NCI-H226 (cell line): ENCODE measurements at places on chromosomes 5 and 9.

- DNase-seq, result peak; percentile 43
Observed at GRCh38 chr5:138725153-138725817, 27.9 kb upstream of the CTNNA1 start.

DNA sequence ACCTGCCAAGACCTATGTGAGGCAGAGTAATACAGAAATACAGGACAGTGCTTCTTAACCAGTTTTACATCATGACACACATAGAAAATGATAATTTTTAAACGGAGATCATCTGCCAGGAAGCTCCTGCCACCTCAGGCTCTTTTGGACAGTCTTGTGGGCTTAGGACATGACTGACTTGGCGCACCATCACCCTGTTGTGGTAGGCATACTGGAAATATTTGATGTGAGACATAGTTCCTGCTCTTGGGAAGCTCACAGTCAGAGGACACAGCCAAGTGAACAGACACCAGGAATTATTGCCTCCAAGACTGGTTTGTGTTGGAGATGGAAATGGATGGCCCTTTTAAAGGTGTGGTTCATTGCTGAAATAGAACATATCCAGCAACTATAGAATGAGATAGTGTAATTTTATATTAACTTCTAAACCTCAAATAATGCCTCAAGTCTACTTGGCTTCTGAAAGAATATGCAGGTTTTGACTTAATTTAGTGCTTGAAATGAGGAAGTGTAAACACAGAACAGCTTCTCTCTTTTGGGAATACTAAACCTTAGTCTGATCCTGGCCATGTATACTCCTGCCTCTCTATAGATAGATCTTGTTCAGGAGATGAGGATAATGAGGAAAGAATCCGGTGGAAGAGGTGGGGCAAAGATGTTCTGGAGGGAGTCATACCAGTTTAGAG lies 19.7 kb downstream of the CPEB4 start:
- DNase-seq, result no peak

- no peak for DNase-seq
Observed at GRCh38 chr5:149872351-149873040, 72.1 kb downstream of the PDE6A start.

DNA sequence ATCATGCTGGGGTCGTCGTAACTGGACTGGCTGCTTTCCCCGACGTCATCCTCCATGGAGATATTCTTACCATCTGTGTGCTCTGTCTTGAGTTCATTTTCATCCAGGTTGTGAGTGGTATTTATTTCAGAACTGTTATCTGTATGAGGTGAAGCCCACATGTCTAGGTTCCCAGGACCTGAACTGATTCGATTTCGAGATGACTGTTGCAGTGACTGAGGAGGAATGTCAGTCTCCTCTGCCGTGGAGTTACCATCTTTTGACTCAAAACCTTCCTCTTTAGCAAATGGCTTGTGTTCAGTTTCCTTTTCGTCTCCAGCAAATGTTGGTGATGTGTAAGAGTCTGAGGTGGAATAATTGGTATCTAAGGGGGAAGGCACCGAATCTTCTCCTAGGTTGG lies 55.2 kb upstream of the PCA3 start:
- no peak for DNase-seq

DNA sequence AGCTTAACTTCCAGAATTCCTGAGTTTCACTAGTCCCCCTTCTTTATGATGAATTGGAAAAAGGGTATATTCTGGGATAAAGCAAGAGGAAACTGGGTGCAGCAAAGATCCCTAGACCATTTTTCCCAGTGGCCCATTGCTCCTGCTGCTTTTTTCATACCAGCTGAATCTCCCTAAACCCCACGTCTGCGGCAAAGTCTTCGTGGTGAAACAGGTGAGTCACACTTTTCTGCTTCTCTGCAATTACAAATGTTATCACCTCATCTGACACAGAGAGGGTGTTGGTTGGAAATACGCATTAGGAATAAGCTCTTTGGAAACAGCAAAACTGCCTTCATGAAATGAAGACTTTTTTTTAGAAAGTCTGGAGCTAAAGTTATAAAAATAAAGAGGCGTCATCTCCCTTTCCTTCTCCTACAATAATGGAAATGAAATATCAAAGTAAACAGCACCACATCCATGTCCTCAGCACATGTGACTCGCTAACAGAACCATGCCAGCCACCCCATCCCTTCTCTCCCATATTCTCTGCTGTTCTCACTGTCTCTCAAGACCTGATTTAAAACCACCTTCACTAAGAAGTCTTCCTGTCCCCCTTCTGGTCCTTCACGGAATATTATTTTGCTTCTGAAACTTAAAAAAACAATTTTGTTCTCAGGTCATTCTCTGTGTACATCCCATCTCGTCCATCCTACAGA lies 39.5 kb upstream of the GLRX start:
- DNase-seq, result peak; percentile 76

DNA sequence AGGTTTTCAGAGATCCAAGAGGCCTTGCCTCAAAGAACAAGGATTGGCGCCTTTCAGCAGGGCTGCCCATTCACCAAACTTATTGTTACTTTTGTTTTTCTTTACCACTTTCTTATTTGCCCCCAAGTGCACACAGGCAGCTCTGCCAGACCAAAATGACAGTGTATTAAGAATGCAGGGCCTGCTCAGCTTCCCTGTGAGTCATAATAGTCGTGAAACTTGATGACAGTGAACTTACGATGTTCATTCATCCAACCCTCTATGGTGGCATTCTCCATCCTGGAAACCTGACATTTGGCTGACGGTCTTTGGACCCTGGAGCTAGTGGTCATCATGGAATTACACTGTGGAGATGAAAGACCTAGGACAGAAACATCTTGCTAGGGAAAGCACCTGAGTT lies 44.3 kb downstream of the UBE2QL1 start:
- no peak for DNase-seq

DNA sequence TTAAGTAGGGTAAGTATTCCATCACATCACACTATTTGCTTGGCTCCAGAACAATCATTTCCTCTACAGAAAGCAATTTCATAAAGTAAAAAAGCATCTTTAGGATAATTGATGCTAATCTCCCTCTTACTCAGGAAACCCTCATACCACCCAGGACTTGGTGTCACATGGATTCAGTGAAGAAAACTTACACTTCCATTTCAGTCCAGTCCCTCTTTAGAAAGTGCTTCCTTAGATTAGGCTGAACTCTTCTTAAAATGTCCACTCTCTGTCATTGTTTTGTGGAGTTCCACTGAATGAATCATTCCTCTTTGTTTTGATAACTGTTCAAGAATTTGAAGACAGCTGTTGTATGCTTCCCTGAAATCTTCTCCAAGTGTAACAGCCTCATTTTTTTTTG lies 144.0 kb upstream of the ZNF462 start:
- peak; percentile 34 for DNase-seq

- peak; percentile 35 for DNase-seq
Observed at GRCh38 chr5:157046041-157046440, 12.9 kb downstream of the HAVCR1 start.

DNA sequence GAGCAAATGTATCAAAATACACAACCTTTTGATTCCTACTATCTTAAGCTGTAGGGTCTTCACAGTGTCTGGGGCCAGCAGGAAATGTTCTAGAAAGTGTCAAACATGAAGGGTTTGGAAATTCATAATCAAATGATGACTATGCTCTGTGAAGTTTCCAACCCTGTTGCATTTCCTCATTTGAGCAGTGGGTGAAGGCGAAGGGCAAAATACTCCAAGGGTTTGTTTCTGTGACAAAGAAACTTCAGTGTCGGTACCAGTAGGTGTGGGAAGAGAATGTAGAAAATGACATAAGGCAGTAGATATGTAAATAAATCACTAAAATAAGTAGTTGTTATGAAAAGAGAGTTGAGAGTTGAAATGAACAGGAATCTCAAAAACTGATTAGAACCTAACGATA lies 576 bp downstream of the ALDOB start:
- DNase-seq, result no peak

DNA sequence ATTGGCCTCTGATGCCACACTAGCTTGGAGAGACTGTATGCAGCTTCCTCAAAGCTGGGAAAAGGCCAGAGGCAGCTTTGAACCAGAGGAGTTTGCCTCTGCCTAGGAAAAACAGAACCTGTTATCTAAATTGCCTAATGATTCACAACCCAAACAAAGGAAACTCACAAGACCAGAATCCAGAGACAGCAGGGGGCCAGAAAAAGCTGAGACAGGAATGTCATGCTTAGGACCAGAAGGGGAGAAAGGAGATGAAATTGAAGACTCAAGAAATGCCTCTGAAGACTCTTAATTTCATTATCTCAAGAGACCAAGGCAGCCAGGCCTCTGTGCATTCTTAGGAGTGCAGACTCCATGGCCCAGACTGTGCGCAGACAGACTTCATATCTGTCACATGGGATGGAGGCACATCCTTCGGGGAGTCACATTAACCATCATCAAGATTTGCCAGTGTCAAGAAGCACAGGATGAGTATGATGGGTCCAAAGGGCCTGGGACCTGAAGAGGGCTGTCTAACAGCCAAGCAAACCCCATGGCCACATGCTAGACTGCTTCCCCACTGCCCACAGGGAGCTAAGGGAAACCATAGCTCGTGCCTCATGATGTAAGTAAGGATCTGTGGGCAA lies 57.3 kb downstream of the ARSB start:
- DNase-seq, result peak; percentile 86

GRCh38 chr5:61701877-61702602 lies 370.0 kb downstream of the ZSWIM6 start:
- DNase-seq, result no peak

- peak; percentile 43 for DNase-seq
Observed at GRCh38 chr9:16002816-16003215, 450.0 kb downstream of the CCDC171 start.

DNA sequence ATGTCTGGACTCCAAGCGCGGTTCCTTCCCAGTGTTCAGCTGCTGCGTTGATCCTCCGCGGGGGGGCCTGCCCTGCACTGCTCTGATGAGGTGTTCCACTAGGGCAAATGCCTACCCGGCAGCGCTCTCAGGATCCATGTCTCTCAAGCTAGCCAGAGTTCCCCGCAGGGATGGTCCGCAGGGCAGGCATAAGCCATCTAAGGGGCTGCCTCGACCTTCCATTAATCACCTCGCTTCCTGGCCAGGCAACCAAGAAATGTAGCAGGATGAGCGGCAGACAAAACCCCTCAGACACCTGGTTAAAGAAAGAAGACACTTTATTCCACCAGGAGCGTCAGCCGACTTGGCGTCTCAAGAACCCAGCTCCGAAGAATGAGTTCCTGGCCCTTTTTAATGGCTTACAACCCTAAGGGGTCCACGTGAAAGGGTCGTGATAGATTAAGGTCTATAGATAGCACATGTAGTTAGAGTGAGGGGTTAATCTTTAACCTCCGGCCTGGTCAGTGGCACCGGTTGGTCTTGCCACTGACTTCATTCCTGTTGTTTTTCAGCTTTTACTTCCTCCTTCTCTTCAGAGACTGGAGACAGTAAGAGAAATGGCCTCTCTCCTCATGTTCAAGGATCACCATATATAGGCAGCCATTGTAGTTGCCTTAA lies 47.2 kb upstream of the COX7C start:
- no peak for DNase-seq

DNA sequence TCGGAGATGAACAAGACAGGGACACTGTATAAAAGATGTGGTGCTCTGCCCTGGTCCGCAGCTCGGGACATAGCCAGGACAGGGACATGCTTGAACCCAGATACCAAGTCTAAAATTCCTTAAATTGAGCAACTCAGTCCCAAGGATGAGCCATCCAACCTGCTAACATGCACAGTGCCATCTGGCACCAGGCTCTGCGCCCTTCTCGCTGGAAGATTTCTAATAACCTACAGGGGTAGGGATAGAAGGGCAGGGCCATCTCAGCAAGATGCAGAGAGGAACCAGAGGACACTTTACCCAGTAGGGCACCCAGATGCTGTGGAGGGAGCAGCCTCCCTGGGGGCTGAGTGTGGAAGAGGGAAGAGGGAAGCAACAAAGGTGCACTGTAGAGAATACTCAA lies 60.1 kb downstream of the SEMA4D start:
- DNase-seq, result no peak

DNA sequence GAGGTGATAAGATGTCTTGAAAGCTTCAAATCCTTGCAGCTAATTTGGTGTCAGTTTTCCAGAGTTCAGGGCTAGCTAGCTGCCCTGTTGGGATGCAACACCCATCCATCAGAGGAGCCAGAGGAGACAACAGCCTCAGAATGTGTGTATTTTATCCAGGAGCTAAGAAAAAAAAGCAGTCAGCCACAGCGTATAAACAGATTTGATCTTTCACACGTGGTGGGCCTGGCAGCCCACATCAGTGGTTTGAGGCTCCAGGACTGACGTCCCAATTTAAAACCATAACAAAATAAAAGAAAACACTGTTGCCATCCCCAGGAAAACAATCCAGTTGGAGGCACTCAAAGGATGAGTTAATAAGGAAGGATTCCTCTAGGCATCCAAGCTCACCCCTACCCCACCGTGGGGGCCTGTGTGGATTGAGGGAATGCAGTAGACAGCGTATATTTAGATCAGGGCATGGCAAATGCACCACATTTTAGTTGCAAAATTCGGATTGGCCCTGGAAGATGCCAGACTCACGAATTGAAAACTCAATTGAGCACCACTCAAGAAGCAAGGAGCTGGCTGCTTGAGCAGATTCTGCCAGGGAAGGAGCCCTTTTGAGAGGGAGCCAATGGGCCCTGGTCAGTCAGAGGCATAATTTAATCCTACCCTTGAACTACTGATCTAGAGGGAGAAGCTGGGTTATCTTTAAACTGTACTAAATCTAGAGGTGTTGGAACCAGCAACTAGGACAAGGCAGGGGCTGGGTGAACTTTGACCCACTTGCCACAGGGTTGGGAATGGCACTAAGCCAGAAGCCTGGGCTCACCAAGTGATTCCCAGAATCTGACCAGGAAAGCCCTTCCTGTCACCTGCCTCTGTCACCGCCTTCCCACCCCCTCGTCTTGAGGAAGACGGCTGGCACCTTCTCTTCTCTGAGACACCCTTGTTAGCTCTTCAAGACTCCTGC lies 17.5 kb downstream of the ADRA1B start:
- no peak for DNase-seq

DNA sequence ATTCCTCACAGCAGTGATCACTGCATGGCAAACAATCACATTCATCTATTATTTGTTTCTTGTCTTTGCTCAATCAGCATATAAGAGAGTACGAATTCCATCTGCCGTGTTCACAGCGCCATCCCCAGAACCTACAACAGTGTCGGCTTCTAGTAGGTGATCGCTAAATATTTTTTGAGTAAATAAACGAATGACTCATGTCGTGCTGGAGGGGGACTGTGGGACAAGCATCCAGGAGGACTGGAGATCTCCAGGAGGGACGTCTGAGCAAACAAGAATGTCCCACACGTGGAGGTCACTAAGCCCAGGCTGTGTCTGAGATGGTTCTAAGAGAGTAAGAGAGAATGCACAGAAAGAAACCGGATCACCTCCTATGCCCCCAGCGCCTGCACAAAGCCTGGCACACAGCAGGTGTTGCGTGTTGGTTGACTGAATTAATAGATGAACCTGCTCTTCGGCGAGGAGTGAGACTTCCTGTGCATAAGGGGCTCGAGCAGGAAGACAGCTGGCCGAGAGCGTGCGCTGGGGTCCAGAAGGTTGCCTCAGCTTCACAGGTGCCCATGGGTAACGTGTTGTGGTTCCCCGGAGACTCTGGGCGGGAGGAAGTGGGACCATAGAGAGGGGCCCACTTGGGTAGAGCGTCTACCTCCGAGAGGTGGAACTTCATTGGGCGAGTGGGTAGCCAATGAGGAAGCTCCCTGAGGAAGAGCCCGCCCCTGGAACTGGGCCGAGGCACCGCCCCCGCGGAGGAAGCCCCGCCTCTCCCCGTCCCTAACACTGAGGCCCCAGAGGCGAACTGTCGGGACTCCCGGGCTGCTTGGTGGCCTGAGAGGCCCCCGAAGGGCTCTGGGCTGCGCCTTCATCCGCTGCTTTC lies 193.0 kb downstream of the MELK start:
- DNase-seq, result peak; percentile 70
